ENCODE measurements at places on chromosomes 7 and 10.

- no peak for DNase-seq
These were observed 733 bp downstream of the PRKCQ start for GRCh38 chr10:6579183-6579903.

DNA sequence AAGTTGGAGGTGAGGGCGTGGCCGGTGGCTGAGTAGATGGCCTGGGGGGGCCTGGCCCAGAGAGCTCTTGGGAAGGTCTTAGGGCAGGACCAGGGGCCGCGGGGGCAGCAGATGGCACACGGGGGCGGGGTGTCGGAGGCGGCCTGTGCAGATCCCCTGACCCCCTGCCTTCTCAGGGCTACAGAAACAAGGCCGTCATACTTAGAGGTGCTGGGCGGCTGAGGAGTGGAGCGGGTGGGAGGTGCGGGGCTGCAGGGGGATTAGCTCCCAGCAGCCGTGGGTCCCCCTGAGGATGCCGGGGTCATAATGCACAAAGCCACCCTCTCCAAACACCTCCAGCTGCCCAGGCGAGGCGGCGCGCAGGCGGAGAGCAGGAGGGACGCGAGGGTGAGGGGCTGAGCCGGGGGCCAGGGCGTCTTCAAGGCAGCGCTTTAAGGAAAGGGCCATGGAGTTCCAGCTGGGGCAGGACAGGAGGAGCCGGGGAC lies 40.4 kb upstream of the ZNF32 start:
- DNase-seq: no peak

- no peak for DNase-seq
These were observed 62.9 kb downstream of the PIK3AP1 start for GRCh38 chr10:96657385-96657784.

DNA sequence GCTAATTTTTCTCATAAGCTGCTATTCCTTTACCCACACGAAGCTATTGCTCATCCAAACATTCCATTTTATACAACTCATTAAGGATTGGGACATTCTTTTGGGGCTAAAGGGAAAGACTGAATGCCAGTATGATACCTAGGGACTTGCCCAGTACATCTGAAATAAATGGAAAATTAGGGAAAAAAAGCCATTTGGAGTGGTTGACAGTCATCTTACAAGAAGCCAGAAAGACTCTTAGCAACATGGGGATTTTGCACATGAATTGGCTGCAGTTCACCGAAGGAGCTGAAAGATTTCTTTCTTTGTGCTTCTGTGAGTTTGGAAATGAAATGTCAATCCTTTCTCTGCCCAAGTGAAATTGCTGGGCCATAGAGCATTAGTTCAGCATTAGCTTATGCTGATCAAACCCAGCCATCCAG lies 43.3 kb upstream of the MTURN start:
- DNase-seq: peak; percentile 88

GRCh38 chr10:126749015-126749655 lies 78.6 kb upstream of the C10orf90 start:
- DNase-seq: peak; percentile 92

DNA sequence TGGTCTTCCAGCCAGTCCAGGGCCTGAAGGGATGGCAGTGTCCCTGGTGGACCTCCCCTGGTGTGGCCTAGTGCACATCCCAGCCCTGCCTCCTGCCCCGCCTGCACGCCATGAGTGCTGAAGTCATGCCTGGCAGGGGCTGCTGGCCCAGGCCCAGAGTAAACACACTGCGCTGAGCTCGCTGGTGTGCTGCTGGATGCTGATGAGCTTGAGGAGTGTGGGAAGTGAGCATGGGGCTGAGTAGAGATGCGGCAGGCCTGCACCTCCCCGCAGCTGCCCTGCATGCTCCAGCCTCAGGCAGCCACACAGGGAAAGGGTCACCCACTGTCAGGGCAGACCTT lies 43.2 kb downstream of the HTRA1 start:
- peak; percentile 92 for DNase-seq

DNA sequence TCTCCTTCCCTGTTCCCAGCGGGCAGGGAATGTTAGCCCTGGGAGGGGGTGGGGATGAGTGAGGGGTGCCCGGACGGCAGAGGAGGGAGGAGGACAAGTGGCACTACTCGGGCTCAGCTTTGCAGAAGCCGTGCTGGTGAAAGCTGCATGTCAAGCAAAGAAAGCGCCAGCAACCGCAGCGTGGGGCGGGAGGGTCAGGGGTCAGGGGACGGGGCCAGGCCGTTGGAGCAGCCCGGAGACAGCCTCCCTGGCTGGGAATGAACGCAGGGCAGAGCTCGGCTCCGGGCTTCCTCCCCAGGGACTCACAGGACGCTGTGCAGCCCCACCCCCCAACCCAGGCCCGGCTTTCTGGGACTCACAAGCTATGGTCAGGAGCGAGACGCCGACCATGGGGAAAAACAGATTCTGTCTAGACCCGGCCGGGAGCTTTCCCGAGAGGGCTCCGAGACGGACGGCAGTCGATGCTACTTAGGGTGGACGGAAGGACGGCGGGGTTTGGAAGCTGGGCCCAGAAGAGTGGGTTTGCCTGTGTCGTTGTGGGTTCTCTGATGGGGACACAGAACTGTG lies 113.4 kb downstream of the VIPR2 start:
- DNase-seq: no peak

- no peak for DNase-seq
These were observed 366.5 kb upstream of the AKR1E2 start for GRCh38 chr10:4459531-4459930.

- DNase-seq: no peak
These were observed 122.1 kb downstream of the NKX6-2 start for GRCh38 chr10:132663666-132664365.

DNA sequence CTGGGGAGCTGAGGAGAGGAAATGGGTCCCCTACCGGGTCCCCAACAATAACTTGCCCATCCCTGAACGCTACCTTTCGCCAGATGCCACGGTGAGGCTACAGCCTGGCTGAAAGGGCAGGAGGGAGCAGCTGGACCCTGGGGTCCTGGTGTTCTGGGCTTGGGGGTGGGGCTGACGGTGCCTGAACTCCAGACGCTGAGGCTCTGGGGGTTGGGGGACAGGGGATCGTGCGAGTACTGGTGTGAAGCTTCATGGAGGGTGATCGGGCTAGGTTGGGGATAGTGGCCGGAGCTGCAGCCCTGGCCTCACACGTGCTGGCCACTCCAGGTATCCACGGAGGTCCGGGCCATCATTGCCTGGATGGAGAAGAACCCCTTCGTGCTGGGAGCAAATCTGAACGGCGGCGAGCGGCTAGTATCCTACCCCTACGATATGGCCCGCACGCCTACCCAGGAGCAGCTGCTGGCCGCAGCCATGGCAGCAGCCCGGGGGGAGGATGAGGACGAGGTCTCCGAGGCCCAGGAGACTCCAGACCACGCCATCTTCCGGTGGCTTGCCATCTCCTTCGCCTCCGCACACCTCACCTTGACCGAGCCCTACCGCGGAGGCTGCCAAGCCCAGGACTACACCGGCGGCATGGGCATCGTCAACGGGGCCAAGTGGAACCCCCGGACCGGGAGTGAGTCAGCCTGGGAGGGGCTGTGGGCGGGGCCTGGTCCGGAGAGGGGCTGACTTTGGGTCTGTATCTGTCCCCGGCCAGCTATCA lies 8.3 kb downstream of the AEBP1 start:
- DNase-seq: no peak

GRCh38 chr10:11159543-11160215 lies 142.0 kb downstream of the CELF2 start:
- DNase-seq: no peak

DNA sequence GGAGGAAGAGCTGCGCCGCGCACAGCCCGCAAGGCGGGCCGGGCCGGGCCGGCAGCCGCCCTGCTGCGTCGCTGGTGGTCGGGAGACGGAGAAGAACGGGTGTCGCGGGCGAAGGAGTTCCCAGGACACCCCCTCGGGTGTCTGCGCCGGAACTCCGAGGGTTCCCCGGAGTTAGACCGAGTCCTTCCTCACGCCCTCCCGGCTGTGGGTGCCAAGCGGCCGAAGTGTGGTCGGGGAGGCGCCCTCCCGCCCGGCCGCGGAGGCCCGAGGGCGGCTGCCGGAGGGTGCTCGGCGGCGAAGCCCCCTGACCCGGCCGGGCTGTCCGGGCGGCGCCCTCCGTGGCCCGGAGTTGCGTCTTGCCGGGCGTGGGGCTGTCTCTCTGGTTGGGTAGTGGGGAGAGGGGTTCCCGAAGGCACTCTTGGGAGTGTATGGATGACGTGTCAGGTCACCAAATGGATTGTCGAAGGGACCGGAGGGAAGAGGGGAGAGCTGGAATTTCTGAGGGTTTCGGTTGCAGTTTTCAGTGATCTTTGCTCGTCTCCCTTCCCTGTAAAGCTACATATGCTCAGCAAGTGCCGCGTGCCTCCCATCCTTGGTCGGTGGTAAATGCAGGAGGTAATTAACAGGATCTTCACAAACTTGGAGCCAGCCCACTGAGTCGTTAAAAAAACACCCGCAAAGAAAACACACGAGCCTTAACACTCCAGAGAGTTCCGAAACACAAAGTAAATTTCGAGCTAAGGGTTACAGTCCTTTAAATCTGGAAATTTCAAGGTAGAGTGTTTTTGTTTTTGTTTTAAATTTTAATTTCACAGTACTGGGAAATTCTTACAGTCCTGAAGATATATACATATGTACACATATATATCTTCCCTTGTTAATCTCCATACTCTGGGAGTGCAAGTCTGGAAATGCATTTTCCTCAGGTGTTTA lies 871 bp downstream of the ST7 start:
- DNase-seq: peak; percentile 93

GRCh38 chr10:101830322-101831168 lies 12.3 kb upstream of the OGA start:
- DNase-seq: peak; percentile 91

All from fibroblast of skin of right biceps (primary cell).